ENCODE measurements at places on chromosomes 6 and 20. TPM values are rescaled to one million over a fixed set of nuclear protein-coding genes. Genes with fewer than 3 reads are reported as not detected.

- no peak overlapping the region for H3K4me3 ChIP-seq
- no peak for DNase-seq
- H3K27ac ChIP-seq = no peak overlapping the region
- peaks cover 32% of the 10 kb centered on the region for H3K4me1 ChIP-seq
These were observed 5.7 kb upstream of the LAMP5 start for GRCh38 chr20:9508696-9509178.

DNA sequence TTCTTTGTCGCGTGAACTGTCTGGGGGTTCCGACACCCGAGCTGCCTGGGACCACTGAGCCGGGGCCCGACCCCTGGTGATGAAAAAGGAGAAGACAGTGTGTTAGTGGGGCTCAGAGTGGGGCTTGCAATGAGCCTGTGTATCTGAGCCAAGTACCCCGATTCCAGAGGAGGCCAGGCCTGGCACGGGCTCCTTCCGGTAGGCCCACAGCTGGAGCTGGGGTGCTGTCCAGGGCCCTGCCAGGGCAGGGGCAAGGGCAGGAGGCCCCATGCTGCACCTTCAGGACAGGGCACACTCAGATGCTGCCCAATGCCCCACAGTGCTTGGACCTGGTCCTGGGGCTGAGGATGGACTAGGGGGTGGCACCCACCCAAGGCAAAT, 89.4 kb downstream of the TAF4 start:
- no peaks in the 10 kb centered on the region for H3K27me3 ChIP-seq
- H3K4me3 ChIP-seq = no peak overlapping the region
- peaks cover 53% of the 10 kb centered on the region for H3K36me3 ChIP-seq
- no peak for DNase-seq

SPAG4 gene
- polyA plus RNA-seq = 4.3 TPM

- peaks cover 95% of the 10 kb centered on the region for H3K36me3 ChIP-seq
- no peaks in the 10 kb centered on the region for H3K4me1 ChIP-seq
- H3K4me3 ChIP-seq = no peak overlapping the region
- no peak for DNase-seq
These were observed 26.0 kb downstream of the ADRM1 start for GRCh38 chr20:62328684-62329388.

TSPO2 gene
- polyA plus RNA-seq = not detected

GRCh38 chr6:168221000-168221399, 98.6 kb downstream of the DACT2 start:
- no peaks in the 10 kb centered on the region for H3K36me3 ChIP-seq
- no peak overlapping the region for H3K27ac ChIP-seq
- H3K27me3 ChIP-seq = peaks cover 9% of the 10 kb centered on the region
- no peaks in the 10 kb centered on the region for H3K4me1 ChIP-seq
- H3K4me3 ChIP-seq = no peak overlapping the region

DNA sequence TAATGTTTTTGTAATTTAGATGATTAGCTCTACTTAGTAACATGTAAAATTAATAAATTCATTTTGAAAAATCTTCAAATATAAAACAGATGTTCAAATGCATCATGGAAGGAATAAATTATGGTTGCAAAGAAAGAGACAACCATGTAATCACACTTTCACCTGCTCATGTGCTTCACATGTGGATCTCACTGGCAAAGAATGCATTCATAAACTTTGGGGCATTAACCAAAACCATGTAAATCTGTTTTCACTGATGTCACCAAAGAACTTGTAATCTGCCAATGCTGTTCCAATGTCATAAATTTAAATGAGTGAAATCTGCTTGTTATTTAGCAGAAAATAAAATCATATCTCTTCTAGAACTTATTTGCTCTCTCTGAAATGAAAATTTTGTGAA, 142.7 kb downstream of the TENT5A start:
- no peaks in the 10 kb centered on the region for H3K36me3 ChIP-seq
- H3K27me3 ChIP-seq = no peaks in the 10 kb centered on the region
- DNase-seq = no peak
- peaks cover 6% of the 10 kb centered on the region for H3K4me1 ChIP-seq
- no peak overlapping the region for H3K4me3 ChIP-seq

DNA sequence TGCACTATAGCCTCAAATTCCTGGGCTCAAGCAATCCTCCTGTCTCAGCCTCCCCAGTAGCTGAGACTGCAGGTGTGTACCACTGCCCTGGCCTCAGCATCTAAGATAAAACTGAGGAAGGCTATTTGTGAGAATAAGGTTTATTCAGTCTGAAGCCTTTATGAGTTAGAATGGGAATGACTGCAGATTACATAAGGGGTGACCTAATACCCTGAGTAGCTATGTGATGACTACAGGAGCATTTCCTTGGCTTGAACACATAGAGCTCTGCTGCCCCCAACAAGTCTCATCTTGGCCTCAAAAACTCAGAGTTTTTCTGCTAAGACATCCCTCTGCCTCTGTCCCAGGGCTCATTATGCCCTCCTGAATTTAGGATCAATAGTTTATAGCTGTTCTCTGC, 7.6 kb downstream of the GSS start:
- H3K4me1 ChIP-seq = peaks cover 16% of the 10 kb centered on the region
- H3K27ac ChIP-seq = no peak overlapping the region
- no peak for DNase-seq
- H3K36me3 ChIP-seq = peaks cover 53% of the 10 kb centered on the region
- H3K4me3 ChIP-seq = no peak overlapping the region

- no peaks in the 10 kb centered on the region for H3K36me3 ChIP-seq
- no peaks in the 10 kb centered on the region for H3K4me1 ChIP-seq
- no peaks in the 10 kb centered on the region for H3K27me3 ChIP-seq
- no peak overlapping the region for H3K4me3 ChIP-seq
- H3K27ac ChIP-seq = no peak overlapping the region
These were observed 209.7 kb upstream of the TENT5A start for GRCh38 chr6:81962198-81962597.

OVOL2 gene
- not detected for polyA plus RNA-seq

DNA sequence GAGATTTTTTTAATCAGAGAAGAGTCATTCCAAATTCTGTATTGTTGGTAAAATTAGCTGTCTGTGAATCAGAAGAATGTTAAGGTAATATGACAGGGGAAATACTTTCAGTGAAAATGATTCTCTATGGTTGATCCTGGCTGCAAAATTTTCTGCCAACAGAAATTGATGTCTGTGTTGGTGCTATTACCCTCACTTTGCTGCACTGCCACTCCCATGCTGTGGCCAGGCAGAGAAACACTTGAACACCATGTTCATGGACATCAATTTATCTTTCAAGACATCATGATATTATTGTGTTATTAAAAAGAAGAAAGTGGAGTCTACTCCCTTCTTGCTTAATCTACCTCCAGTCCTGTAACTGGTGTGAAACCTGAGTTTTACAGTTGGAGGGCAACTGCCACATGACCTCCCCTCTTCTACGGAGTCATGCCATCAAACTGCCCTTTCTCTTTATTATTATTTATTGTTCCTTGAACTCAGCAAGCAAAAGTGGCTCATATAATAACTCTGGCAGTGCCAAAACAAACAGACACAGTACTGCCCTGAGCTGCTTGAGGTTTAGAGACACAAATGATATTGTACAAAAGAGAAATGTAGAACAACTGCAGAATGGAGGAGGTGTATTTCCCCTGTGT, 288.0 kb upstream of the JAG1 start:
- H3K36me3 ChIP-seq = no peaks in the 10 kb centered on the region
- H3K4me3 ChIP-seq = no peak overlapping the region
- no peak overlapping the region for H3K27ac ChIP-seq
- no peaks in the 10 kb centered on the region for H3K27me3 ChIP-seq

- H3K4me1 ChIP-seq = peaks cover 59% of the 10 kb centered on the region
- H3K36me3 ChIP-seq = no peaks in the 10 kb centered on the region
- DNase-seq = no peak
- H3K27ac ChIP-seq = no peak overlapping the region
- peak overlapping the region; percentile 95 for H3K4me3 ChIP-seq
- H3K27me3 ChIP-seq = peaks cover 29% of the 10 kb centered on the region
These were observed 1.7 kb upstream of the DLL1 start for GRCh38 chr6:170292407-170293158.

DNA sequence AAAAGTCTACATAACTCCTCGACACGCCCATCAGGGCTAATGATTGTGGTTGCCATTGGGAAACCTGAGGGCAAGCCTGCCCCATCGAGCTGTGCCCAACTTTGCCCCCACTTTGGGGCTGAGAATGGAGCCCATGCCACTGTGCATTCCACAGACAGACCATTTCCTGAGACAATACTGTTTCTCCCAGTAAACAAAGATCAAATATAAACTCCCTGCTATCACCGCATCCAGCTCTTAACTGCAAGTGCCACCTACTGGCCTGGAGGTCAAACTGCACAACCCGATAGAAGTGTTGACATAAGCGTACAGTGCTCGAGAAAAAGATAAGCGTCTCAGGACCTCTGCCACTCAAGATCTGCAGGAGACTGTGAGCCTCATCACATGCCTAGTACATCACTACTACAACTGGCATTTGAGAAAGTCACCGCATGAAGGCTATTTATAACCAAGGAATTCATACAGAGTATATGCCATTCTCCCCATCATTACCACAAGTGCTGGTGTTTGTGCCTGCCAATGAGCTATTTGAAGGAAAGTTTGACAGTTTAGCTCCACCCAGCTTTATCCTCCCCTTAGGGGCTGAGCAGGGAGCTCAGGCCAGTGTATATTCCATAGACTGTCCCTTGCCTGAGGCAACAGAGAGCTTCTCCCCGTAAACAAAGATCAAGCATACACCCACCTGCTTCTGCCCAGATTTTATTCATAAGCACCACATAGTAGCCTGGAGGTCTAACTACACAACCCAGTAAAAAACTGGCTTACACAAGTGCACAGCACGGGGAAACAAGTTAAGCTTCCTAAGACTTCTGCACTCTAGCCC, 4.5 kb upstream of the DEFB126 start:
- H3K27me3 ChIP-seq = no peaks in the 10 kb centered on the region
- H3K4me1 ChIP-seq = no peaks in the 10 kb centered on the region
- no peak overlapping the region for H3K27ac ChIP-seq
- DNase-seq = no peak
- no peaks in the 10 kb centered on the region for H3K36me3 ChIP-seq

DNA sequence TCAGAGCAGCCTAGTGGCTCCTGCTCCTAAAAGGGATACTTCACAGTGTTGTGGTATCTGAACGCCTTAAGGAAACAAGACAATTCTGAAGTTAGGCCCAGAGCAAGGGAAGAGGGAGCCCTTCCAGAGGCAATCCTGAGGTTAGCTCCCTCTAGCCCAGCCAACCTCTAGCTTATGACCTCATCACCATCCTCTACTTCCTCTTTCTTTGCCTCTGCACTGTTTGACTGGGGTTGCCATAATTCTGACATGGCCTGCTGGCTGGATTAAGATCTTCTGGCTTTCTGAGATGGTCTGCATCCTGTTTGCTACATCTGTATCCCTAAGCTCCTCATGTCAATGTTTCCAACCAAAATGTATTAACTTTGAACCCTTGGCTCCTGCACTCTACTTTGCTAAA, 23.3 kb upstream of the BMP2 start:
- H3K36me3 ChIP-seq = no peaks in the 10 kb centered on the region
- no peak overlapping the region for H3K4me3 ChIP-seq
- DNase-seq = no peak
- H3K4me1 ChIP-seq = peaks cover 3% of the 10 kb centered on the region
- no peak overlapping the region for H3K27ac ChIP-seq
- no peaks in the 10 kb centered on the region for H3K27me3 ChIP-seq

GRCh38 chr6:138527411-138528088, 28.3 kb upstream of the NHSL1 start:
- H3K27ac ChIP-seq = peak overlapping the region; percentile 2
- no peak for DNase-seq
- H3K27me3 ChIP-seq = no peaks in the 10 kb centered on the region
- H3K36me3 ChIP-seq = no peaks in the 10 kb centered on the region
- H3K4me1 ChIP-seq = no peaks in the 10 kb centered on the region
- H3K4me3 ChIP-seq = no peak overlapping the region

All from heart left ventricle (tissue), 16 donors.